ENCODE measurements at places on chromosomes 2 and 18.

- DNase-seq: peak; percentile 39
Measured at GRCh38 chr2:167293943-167294775, 405.9 kb downstream of the XIRP2 start.

DNA sequence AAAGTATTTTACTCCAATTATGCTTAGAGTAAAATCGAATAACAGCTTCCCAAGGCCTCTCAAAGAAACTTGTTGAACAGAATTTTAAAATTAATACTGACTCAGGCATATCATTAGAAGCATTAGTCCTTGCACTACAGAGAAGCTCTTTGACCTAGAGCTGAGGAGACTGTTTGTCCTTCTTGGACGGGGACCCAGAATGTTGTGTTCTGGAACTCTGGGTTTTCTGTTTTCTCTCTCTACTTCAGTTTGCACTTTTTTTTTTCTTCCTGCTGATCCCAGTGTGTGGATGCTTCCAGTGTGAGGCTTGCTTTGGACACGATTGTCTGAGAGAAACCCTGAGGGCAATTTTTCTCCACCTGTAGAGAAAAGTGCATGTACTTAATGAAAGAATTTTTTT lies 847.6 kb downstream of the SOCS6 start:
- no peak for DNase-seq

GRCh38 chr2:241858206-241859016 lies at the start of gene PDCD1:
Gene PDCD1, minus strand, starts transcription at chr2:241858894. Its CDS starts 56 bp downstream, at chr2:241858838.
- DNase-seq: no peak

DNA sequence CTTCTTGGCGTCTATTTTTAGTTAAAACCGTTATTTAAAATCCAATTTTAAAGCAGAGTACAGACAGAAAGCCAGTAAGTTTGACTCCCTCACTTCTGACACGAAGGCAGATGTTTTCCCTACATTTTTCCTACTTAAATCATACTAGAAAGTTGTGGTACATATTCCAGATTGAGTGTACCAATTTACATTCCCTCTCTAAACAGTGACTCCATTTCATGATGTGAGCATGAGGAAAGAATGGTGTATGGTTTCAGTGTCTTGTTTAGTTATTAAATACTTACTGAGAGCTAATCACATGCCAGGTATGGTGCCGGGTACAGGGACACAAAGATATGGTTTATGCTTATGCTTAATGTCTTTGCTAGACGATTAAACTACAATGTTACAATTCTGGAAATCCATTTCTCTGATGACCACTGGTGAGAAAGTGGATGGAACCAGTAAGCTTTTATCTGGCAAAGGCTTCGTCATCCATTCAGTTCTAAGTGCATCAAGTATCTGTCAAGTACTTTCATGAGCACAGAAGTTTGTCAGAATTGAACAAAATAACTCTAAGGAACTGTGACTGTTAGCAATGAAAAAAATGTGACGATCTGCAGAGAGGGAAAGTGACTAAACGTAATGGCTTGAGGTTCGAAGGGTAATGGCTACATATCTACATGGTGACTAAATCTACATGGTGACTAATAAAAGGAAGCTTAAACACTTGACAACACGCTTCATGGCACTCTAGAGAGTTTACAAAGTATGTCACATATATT lies 25.7 kb downstream of the MAP4K3 start:
- DNase-seq: peak; percentile 30

DNA sequence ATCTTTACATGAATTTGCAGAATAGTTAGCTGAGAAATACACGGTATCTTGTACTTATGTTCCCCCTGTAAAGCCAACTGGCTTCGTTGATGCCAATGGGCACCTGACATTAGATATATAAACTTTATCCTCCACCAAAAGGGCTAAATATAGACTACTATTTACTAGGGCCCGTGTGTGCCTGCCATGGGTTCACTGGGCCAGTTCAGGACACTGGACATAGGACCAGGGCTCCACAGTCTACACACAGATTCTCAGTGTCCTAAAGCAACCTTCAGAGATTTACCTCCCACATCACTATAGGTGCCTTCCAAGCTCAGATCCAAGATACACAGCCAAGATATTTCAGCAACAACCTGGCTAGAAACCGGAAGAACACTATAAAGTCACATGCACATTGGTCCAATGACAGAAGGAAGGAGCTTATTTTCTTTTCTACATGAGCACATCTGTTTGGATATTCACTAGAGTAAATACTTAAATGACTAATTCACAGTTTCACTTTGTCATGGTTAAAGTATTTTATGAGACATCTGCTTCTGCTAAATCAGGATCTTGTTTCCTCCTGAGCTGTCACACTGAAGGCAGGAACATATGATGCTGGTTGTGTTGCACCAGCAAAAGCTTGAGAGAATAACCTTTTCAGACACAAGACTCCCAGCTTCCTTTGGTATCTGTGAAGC lies 95.1 kb downstream of the MYO5B start:
- DNase-seq: no peak

GRCh38 chr2:96396602-96397001 lies 61.0 kb downstream of the NCAPH start:
- no peak for DNase-seq

GRCh38 chr2:166170356-166170755 lies 42.5 kb upstream of the SCN1A start:
- peak; percentile 6 for DNase-seq

GRCh38 chr2:63051795-63052333 lies 1.2 kb downstream of the OTX1 start:
- no peak for DNase-seq

GRCh38 chr2:159444754-159445153 lies 158.3 kb upstream of the WDSUB1 start:
- DNase-seq: no peak

GRCh38 chr2:37877457-37878315 lies 47.4 kb upstream of the RMDN2 start:
- DNase-seq: peak; percentile 31

DNA sequence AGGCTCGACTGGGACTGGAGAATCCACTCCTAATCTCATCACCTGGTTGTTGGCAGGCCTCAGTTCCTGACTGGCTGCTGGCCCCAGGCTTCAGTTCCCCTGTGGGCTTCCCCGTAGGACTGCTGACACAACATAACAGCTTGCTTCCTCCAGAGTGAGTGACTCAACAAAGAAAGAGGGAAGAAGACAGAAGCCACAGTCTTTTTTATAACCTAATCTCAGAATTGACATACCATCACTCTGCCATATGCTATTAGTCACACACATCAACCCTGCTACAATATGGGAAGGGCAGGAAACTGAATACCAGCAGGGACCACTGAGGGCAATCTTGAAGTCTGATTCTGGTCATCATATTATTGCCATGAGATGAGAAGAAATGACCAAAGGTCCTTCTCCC lies 76.8 kb upstream of the SLC14A2 start:
- DNase-seq: no peak

- no peak for DNase-seq
Measured at GRCh38 chr18:64258111-64258650, 109.3 kb upstream of the LINC00305 start.

DNA sequence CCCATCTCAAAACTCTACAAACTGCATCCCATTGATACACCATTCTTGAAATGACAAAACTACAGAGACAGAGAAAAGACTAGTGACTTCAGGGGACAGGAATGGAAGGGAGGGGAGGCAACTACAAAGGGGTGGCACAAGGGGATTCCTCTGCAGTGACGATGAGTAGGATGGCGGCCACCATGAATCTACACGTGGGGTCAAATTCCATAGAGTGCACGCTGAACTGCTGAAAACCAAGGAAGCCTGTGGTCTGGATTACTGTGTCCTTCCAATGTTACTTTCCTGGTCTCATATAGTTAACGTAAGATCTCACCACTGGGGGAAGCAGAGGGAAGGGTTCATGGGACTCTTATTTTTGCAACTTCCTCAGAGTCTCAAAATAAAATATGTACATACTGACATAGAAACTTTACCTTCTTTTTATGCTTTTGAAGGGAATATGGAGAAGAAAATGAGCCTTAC lies 23.6 kb downstream of the COX7A2L start:
- no peak for DNase-seq

DNA sequence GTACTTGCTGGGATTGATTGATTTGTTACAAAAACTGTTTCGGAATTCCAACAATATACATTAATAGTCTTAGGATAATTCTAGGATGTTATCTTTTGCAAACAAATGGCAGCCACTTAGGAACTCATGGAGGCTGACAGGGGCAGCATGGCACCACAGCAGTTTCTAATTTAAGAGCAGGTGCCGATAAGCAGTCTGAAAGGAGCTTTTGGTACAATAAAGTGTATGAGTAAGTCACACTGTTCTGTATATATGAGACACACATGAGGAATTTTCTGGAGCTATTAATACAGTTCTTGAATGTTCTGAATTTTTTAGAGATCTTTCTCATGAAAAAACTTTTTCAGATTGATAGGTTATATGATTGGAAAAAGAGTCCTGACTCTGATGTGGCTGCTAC lies 52.2 kb downstream of the EIF5B start:
- no peak for DNase-seq

- no peak for DNase-seq
Measured at GRCh38 chr2:146893500-146894041, 951.3 kb upstream of the ACVR2A start.

DNA sequence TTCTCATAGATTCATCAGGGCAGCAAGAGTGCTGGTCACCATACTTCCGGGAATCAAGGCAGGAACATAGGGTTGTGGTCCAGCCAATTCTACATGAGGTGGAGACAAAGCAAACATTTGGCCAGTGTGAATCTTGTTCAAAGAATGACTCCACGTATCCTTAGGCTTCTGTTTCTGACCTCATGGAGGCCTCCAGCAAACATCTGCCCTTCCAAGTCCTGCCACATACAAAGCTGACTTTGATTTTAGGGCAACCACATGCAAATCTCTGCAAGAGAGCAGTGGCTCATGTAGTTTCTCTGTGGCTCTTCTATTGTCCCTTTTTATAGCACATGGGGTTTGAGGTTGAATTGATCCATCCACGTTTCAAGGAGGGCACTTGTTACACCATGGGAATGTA lies 132.1 kb upstream of the MMADHC start:
- no peak for DNase-seq

DNA sequence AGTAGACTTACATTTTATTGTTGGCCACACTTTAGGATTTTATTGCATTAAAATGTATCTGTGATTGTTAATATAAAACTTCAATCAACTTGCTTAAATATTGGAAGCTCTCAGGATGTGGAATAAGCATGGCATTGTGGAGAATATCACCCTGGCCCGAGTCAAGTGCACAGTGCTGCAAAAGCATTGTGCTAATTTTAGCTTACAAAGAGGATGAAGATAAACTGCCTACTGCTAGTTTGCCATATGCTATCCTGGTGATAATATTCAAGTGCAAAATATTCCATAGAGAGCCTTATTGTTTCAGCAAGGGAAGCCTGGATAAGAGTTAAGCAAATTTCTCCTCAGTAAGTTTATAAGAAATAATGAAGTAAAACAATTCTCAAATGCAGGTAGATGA lies 54.5 kb downstream of the MEIS1 start:
- DNase-seq: no peak

GRCh38 chr2:120632796-120633646 lies 102.6 kb upstream of the GLI2 start:
- DNase-seq: no peak

GRCh38 chr2:214560176-214560575 lies 149.3 kb downstream of the VWC2L start:
- DNase-seq: no peak

DNA sequence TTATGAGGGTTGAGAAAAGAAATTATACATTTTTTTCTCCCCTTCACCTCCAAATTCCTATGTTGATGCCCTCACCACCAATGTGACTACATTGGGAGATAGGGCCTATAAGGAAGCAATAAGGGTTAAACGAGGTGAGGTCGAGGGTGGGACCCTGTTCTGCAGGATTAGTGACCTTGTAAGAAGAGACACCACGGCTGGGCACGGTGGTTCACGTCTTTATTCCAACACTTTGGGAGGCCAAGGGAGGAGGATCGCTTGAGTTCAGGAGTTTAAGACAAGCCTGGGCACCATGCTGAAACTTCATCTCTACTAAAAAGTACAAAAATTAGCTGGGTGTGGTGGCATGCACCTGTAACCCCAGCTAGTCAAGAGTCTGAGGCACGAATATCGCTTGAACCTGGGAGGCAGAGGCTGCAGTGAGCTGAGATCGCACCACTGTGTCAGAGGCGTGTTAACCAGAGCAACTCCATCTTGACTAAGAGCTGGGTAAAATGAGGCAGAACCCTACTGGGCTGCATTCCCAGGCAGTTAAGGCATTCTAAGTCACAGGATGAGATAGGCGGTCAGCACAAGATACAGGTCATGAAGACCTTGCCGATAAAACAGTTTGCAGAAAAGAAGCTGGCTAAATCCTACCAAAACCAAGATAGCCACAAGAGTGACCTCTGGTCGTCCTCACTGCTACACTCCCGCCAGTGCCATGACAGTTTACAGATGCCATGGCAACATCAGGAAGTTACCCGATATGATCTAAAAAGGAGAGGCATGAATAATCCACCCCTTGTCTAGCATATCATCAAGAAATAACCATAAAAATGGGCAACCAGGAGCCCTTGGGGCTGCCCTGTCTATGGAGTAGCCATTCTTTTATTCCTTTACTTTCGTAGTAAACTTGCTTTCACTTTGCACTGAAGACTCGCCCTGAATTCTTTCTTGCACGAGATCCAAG lies 77.0 kb downstream of the NCAPH start:
- no peak for DNase-seq

DNA sequence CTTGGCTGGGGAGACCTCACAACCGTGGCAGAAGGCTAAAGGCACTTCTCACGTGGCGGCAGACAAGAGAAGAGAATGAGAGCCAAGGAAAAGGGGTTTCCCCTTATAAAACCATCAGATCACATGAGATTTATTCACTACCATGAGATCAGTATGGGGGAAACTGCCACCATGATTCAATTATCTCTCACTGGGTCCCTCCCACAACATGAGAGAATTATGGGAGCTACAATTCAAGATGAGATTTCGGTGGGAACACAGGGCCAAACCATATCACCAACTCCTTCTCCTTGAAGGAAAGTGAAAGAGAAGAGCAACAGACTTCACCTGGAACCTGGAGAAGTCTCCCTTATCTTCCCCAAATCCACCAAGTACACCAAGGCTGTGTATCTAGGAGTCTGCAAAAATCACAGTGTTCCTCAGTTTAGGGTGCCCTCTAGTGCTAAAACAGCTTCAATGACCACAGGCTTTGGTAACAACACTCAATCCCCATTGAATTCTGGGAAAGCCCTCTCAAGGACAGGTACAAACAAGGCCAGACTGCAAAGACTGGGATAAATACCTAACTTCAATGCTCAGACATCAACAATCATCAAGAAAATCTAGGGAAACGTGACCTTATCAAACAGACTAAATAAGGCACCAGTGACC lies 148.8 kb upstream of the SRD5A2 start:
- DNase-seq: peak; percentile 5

GRCh38 chr2:195490319-195490718 lies 166.7 kb upstream of the SLC39A10 start:
- DNase-seq: no peak

DNA sequence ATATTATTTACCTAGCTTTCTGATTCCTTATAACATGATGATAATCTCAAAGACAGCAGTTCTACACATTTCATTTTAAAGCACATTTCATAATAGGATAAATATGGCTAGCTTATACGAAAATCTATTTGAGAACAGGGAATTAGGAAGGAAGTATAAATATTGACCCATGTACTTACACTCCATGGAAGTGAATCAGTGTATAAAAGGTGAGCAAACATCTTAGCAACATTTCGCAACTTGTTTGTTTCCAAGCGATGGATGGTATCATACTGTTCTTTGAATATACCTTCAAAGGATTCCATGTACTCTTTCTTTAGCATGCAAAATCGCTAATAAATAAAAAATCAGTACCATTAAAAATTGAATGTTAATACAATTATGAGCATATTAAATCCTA lies 53.1 kb downstream of the CWC22 start:
- no peak for DNase-seq

GRCh38 chr2:182210669-182211068 lies 216.2 kb downstream of the PDE1A start:
- no peak for DNase-seq

GRCh38 chr18:74773171-74773624 lies 175.5 kb downstream of the ZNF407 start:
- DNase-seq: no peak

Measured in H54 (cell line).